ENCODE measurements at places on chromosomes 6 and 20.
A peak's percentile ranks its signal among the peaks of the same experiment; 100 is the strongest.

DNA sequence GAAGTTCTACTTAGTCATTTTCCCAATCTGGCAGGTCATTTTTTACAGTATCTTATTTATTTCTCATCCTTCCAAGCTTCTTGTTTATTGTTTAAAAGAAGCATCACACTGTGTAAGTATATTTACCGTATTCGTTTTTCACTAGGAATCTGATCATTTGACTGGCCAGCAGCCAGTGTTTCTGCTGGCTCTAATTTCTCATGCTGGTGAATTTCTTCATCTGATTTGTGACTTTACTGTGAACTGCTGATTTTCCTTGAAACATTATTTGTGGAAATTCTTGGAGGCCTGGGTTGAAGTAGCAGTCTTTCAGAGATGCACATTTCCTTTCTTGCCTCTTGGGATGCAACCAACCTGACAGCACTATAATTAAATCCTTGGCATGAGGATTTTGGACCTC is 65.9 kb downstream of the PREP start:
- no peak for DNase-seq

DNA sequence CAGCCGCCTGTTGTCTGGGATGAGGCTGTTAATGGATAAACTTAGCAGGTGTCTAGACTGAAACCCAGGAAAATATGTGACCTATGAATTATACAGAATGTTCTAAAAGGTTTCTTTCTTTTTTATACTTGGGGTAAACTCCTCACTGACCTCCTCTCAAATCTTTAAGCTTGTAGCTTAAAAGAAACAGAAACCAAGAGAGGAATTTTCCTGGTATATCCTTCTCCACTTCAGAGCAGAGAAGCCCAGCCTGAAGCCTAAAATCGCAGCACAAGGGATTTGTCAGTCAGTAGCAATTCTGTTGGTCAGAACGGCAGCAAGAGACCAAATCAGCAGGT is 99.4 kb upstream of the RIPOR2 start:
- DNase-seq = no peak

DNA sequence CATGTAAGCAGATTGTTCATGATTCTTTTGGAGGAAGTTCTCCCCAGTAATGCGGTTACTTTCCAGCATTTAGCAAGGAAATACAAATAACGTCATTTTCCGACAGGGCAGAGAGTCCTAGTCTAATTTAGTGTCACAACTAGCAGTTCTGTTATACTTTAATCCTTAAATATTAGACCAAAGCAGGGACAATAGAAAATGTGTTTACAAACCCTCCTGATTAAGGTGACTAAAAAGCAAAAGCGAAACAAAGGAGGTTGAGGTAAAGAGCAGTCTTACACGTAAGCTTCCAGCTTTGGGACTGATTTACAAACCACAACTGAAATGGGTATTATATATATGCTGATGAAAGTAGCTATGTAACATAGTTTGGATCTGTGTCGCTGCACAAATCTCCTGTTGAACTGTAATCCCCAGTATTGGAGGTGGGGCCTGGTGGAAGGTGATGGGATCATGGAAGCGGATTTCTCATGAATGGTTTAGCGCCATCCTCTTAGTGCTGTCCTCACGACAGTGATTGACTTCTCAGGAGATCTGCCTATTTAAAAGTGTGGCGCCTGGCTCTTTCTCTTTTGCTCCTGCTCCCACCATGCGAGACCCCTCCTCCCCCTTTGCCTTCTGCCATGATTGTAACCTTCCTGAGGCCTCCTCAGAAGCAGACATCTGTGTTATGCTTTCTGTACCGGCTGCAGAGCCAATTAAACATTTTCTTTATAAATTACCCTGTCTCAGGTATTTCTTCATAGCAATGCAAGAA is 81.9 kb downstream of the PLCB1 start:
- DNase-seq = no peak

DNA sequence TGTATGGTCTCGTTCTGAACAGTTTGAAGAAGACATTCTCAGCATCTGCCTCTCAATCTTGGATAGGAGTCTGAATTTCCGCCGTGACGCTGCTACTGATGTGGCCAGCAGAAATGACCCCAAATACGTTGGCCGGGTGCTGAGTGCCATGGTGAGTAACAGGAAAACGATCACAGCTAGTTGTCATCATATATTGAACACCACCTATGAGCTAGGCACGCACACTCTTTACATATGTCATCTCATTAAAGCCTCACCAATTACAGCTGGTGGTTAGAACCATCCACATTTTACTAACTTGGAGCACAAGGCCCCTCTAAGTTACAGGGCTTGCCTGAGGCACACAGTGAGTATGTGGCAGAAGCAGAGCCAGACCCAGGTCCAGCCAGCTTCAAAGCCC is 17.1 kb downstream of the TGM3 start:
- DNase-seq = no peak

DNA sequence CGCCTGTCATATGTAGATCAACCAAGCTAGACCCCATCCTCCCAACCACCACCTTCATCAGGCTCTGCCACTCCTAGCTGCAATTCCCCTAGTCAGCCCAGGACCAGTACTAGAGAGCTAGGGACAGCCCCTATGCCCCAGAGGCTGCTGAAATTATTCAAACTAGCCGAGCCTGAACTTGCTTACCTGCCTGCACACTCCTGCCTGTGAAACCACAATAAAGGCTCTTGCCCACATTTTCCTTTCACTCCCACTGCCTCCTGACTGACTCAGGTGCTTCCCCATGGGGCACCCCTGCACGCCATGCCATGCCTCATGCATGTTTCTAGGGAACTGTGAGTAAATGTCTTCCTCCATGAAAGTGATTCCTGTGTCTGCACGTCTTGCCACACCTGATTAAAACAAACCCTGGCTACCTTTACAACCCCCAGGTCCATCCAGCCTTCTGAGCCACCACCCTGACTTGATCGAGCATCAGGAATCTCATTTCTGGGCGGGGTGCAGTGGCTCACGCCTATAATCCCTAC is 66.5 kb upstream of the IER3 start:
- peak; percentile 80 for DNase-seq

DNA sequence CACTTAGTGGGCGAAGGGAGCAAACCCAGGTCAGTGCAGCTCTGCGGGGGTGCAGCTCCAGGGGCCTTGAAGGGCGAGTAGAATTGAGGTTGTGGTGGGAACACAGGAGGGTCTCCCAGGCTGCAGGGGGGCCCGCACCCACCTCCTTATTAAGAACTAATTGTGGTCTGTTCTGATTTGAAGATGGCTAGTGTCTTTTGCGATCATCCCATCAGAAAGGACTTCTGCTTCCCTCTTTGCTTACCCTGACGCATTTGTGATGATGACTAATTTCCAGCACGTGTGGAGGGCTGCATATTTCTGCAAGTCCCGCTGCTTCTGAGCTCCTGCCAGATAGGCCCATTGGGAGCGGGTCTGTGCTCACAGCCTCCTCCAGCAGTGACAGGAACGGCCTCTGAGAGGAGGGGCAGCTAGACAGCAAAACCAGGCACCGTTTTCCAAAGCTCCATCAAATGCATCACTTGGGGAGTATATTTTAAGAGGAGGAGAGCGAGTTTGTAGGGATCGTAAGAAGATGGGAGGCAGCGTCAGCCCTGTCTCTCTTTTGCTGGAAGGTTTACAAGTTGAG is 268.9 kb downstream of the CDH4 start:
- no peak for DNase-seq

DNA sequence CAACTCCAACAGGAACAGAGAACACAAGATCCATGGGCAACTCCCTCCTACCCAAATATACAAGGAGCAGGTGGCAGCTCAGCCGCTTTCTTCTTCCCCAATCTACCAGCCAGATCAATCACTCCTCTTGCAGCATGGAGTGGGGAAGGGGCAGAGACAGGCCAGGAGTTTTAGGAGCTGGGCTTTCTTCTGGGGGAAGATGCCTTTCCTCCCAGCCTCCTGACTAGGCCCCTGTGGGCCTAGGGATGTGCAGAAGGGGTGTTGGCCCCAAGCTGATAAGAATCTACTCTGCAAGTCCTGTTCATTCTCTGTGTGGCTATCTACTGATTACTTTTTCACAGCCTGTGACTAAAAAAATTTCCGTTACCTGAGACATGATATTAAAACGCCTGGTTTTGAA is 189.0 kb downstream of the BCAS1 start:
- DNase-seq = no peak

- no peak for DNase-seq
These were observed 106.5 kb downstream of the SMLR1 start for GRCh38 chr6:130933712-130934200.

DNA sequence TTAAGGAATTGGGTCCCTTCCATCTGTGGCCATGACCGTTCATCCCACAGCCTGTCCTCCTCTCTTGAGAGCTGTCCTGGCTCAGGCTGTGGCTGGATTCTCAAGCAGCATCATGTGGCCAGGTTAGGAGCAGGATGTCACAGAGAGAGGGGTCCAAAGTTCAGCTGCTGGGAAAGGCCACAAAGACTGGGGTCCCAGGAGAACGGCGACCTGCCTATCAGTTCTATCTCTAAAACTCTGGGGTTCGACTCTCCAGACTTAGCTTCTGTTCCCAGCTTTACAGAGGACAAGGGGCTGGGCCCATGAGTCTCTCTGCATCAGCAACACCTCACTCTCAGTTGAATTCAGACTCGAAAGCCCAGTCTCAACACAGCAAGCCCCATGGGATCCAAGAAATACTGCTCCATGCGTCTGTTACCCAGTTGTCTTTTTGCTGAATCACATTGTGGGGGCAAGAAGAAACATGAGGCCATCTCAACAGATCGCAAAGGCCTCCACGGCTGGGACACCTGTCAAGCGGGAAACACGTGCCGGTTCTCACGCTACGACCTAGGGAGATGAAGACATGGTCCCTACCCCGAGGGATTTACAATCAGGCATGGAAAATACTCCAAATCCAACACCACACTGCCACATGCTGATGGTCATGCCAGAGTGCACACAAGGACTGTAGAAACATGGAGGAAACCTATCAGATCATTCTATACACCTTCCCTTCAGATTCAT is 95.4 kb downstream of the SLC22A23 start:
- DNase-seq = no peak

DNA sequence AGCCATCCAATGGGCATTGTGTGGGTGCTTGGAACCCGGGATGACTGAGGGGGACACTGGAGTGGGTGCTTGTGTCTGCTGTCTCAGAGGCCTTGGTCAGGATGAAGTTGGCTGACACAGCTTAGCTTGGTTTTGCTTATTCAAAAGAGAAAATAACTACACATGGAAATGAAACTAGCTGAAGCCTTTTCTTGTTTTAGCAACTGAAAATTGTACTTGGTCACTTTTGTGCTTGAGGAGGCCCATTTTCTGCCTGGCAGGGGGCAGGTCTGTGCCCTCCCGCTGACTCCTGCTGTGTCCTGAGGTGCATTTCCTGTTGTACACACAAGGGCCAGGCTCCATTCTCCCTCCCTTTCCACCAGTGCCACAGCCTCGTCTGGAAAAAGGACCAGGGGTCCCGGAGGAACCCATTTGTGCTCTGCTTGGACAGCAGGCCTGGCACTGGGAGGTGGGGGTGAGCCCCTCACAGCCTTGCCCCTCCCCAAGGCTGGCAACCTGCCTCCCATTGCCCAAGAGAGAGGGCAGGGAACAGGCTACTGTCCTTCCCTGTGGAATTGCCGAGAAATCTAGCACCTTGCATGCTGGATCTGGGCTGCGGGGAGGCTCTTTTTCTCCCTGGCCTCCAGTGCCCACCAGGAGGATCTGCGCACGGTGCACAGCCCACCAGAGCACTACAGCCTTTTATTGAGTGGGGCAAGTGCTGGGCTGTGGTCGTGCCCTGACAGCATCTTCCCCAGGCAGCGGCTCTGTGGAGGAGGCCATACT is 49.4 kb downstream of the PYGB start:
- no peak for DNase-seq

DNA sequence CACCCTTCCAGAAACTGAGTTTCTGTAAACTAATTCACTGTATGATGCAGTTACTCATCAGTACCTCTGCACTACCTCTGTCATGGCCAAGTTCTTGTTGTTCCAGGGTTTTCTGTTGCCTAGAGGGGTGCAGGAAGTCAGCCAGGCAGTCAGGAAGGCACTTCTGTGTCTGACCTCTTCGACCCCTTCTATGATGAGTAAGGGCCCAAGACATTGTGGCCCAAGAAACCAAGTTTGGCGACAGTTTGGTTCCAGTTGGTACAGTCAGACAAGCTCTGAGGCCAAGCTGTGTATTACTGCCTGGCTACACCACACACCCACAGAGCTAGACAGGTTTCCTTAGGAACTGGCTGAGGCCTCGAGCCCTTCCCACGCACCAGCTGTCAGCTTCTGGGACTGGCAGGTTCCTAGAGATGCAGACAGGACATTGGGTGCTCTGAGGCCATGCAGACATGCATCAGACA is 41.2 kb downstream of the TRAF3IP2 start:
- DNase-seq = no peak

DNA sequence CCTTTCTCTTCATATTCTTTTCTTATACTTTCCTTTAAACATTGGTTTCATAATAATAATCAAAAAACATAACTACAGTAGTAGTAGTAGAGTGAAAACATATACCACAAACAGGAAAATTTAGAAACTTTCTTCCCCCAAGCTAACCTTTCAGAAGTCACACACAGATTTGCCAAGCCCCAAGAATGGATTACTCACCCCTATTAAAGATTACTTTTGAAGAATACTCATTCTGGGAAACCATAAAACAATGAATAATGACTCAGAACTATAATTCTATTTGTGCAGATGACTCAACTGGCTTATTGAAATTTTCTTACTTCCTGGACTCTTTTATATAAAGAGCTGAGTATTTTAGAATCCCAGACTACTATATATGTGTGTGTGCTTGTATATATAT is 119.4 kb upstream of the GJE1 start:
- DNase-seq = no peak

DNA sequence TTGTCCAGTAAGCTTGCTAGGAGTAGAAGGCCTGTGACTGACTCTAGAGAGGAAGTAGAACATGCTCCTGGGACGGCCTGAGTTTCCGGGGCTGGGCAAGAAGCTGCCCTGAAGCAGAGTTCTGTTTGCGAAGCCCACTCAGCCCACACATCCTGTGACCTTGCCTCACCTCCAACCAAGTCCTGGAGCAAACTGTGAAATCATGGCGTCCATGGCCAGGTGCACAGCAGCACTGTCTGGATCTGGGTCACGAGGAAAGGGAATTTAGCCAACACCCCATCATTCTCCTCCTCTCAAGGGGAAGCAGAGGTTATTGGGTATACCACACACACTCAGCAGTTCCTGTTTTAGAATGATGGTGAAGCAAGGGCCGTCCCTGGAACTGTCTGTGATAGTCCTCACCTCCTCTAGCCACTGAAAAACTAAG is 87.5 kb downstream of the CRYBG1 start:
- no peak for DNase-seq

GRCh38 chr6:36034441-36034840 is 6.8 kb downstream of the MAPK14 start:
- no peak for DNase-seq

DNA sequence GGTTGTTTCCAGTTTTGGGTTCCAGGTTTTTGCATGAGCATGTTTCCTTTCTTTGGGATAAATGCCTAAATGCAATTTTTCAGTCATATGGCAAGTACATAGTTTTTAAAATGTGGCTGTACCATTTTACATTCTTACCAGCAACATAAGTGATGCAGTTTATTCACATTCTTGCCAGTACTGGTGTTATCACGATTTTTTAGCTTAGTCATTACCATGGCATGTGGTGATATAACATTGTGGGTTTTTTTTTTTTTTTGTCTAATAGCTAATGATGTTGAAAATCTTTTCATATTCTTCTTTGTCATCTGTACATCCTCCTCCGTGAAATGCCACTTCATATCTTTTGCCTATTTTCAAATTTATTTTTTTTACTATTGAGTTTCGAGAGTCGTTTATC is 2.9 kb upstream of the TDRD6 start:
- DNase-seq = no peak
